GM04504 (cell line): ENCODE measurements at places on chromosomes 16 and 17.

DNA sequence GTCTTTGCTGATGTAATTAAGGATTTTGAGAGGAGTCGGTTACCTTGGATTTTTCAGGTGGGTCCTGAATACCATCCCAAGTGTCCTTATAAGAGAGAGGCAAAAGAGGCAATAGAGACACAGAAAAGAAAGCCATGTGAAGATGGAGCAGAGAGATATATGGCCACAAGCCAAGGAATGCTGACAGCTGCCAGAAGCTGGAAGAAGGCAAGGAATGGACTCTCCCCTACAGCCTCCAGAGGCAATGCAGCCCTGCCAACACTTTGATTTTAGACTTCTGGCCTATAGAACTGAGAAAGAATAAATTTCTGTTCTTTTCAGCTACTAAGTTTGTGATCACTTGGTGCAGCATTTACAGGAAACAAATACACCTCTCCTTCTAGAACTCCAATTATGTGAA is 8.2 kb upstream of the RNFT1 start:
- peak; percentile 8 for DNase-seq

DNA sequence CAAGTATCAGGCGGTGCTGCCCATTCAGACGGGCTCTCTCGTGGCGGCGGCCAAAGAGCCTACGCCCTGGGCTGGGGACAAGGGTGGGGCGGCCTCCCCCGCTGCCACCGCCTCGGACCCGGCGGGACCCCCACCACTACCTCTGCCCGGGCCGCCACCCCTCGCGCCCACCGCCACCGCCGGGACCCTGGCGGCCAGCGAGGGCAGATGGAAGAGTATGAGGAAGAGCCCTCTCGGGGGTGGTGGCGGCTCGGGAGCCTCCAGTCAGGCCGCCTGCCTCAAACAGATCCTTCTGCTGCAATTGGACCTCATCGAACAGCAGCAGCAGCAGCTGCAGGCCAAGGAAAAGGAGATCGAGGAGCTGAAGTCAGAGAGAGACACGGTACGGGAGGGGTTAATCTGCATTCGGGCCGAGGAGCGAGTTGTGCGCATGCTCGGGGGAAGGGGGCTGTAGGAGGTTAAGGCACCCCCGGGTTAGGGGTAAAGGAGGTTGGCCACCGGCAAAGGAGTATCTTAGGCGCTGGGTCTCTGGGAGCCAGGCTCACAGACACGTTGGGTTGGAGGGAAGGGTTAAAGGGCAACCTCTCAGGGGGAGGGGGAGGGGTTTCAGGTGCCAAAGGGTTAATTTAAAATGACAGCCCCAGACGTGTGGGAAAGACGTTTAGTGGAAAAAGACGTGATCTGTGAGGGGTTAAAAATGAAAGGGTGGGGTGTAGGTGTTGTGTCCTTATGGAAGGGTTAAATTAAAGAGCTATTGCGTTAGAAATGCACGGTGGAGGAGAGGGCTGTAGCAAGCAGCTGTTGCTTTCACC is 1.4 kb downstream of the MSL1 start:
- no peak for DNase-seq

GRCh38 chr16:11638140-11638539 is 30.1 kb upstream of the SNN start:
- DNase-seq = no peak

GRCh38 chr16:78310196-78310595 is 210.7 kb downstream of the WWOX start:
- DNase-seq = no peak

DNA sequence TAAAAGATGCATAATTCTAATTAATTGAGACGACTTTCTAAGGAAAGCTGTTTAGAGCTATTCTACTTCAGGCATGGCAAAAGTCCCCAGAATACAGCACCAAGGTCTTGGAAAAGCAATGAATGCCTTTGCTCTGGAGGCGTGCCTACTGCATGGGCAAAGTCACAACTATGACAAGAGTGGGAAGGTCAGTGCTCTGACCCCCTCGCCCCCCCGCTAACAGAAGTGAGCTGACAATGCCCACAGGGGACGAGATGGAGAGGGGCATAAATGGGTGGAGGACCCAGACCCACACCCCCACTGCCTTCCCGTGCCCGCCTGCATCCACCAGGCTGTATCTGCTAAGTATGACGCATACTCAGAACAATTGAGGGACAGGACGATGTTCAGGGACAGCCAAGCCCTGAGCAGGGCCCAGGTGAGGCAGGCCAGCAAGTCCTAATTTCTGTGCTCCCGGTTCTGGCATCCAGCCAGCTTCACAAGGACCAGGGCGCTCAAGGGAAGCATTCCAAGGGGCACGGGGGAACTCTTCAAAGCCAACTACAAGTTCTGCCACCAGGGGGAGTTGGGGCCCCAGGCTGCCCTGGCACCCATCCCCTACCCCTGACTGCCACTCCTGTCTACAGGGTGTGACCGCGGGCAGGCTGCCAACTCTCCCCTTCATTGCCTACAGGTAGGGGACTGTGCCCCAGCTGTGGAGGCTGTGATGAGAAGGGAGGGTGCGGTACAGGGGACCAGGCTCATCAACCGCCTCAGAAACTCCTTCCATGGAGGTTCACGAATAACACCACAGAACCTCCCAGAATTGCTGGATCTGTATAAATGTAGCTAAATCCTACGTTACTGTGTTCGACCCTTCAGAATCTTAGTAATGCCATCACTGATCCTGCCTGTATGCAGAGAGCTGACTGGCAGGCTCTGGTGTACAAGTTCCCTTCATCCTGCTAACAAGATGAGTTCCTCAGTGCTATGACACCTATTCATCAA is 20.8 kb downstream of the NPRL3 start:
- no peak for DNase-seq

GRCh38 chr17:65270499-65271253 is 133.5 kb downstream of the RGS9 start:
- DNase-seq = no peak

DNA sequence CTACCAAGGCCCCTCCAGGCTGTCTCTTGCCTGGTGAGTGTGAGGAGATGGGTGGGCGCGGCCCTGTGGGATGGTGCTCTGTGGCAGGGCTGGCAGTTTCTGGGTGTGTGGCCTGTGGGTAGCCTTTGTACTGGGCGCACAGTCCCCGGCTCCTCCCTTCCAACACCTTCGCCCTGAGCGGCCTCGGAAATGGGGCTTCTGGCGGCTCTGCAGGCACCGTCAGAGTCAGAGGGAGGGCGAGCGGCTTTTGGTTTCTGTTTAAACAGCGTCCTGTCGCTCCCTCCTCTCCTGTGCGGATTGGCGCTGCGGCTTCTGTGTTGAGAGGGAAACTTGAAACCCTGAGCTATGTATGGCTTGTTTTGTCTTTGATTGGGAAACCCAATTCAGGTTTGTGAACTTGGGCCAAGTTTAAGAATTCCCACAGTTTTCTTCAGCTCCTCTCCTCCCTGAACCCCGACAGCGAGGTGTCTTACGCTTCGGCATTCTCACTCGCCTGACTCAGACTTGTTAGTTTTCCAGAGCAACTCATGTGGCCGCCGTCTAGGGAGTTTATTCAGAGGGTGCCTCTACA is 8.3 kb upstream of the ZNF750 start:
- DNase-seq = peak; percentile 75

DNA sequence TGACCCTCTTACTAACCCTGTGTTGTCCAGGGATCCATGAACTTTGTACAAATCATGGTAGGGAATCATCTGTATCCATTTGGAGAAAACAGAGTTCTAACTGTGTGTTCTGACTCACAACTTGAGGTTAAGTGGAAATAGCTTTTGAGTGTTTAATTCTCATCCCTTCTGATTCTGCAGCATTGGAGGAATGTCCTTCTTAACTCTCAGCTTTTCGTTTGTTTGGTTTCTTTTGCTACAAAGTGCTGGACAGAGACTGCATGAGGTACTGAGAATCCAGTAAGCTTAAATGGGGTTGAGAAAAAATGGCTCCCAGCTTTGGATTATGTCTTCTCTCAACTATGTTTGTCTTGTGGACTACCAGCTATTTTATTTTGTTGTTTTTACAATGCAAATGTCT is 352.1 kb upstream of the KIF2B start:
- no peak for DNase-seq
